M059J (cell line): ENCODE measurements at places on chromosomes 2 and 18. TPM values are rescaled to one million over a fixed set of nuclear protein-coding genes. Genes with fewer than 3 reads are reported as not detected.

Gene DYSF
- 0.27 and 0.81 TPM in 2 replicates for total RNA-seq

Gene LIPG
- total RNA-seq: 37.9 and 66.5 TPM in 2 replicates

- DNase-seq: no peak
These were observed 673 bp upstream of the SMCHD1 start for GRCh38 chr18:2654928-2655177.

DNA sequence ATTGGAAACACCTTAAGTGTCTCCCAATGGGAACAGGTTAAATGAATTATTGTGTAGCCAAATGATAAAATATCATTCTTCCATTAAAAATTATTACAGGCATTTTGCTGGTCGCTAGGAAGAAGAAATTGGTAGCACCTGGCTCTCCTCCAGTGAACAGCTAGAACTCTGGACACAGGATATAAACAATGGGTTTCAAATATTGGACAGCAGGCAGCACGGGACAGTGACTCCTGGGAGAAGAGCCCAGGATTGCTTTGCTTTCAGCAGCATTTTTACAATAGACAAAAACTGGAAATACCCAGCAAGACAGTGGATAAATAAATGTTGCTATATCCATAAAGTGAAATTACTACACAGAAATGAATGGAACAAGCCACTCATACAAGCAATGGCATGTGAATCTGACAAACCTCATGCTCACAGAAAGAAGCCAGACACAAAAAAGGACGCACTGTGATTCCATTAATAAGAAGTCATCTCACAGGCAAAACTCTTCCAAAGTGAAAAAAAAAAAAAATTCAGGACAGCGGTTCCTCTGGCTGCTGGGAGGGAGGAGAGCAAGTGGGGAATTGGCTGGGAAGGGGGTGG, 50.5 kb downstream of the LAMA1 start:
- no peak for DNase-seq

GRCh38 chr18:48064978-48065600, 134.6 kb upstream of the SMAD2 start:
- DNase-seq: no peak

- DNase-seq: no peak
These were observed 143.1 kb downstream of the FAM161A start for GRCh38 chr2:61710711-61711110.

DNA sequence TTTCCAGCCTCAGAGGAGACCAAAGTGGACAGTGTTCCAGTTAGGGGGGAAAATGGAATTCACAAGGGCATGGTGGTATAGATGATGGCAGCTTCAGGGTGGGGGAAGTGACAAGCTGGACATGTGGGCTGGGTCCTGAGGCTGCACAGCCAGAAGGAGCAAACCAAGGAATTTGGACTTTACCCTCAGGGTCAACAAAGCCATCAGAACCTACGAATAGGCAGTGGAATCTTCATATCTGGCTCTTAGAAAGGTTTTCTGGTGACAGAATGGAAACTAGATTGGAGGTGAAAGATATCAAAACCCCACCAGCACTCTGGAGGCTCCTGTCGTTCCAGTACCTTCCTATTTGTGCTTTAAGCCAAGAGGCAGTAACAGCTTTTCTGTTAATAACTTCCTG, 127.1 kb downstream of the SETBP1 start:
- DNase-seq: no peak

GRCh38 chr18:21443776-21444464, 156.6 kb downstream of the ESCO1 start:
- no peak for DNase-seq

DNA sequence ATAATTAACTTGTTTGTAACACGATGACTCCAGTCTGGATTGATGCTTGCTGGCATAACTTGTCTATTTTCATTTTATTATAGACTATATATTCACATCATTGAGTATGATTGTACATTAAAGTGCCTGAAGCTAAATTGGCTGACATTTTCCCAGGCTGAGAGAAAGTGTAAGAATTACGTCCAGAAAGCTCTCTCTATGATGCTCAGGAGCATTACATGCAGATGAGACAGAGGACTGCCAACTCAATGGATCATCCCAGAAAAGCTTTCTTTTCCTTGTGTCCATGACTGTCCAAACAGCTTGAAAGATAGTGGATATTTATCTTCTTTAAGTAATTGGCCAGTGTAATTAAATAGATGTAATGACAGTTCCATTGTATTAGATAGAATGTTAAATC, 1372.2 kb upstream of the TMEFF2 start:
- no peak for DNase-seq

DNA sequence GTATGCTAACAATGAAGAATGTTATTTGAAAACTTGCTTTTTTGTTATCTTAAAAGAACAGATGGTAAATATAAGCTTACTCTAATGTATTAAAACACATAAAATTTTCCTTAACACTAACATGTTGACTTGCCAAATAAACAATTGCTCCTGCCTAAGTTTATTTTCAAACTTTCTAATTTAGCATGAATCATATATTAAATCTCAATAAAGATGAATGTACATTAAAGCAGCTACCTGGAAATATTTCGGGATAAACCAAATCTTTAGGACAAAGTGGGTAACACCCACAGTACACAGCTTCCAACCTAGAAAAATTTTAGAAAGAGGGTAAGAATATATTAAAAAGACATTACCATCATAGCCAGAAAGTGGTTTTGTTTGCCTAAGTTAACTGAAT, 567.4 kb downstream of the ZEB2 start:
- DNase-seq: no peak

- peak; percentile 95 for DNase-seq
These were observed 446.2 kb upstream of the SLC14A2 start for GRCh38 chr18:45168866-45169600.

- DNase-seq: peak; percentile 52
These were observed 615 bp downstream of the GORASP2 start for GRCh38 chr2:170929686-170930050.
